ENCODE measurements at places on chromosomes 5 and 9. TPM values are rescaled to one million over a fixed set of nuclear protein-coding genes. Genes with fewer than 3 reads are reported as not detected.

GRCh38 chr5:94968507-94969095 is 316.3 kb downstream of the MCTP1 start:
- H3K4me3 ChIP-seq: no peak overlapping the region
- H3K27ac ChIP-seq: no peak overlapping the region
- H3K4me1 ChIP-seq: no peaks in the 10 kb centered on the region
- DNase-seq: peak; percentile 67
- H3K36me3 ChIP-seq: no peaks in the 10 kb centered on the region

- no peak overlapping the region for H3K4me3 ChIP-seq
- DNase-seq: peak; percentile 63
- H3K4me1 ChIP-seq: peaks cover 10% of the 10 kb centered on the region
- peaks cover 14% of the 10 kb centered on the region for H3K36me3 ChIP-seq
Measured at GRCh38 chr5:171867786-171868185, 82.2 kb downstream of the SMIM23 start.

- DNase-seq: no peak
- H3K36me3 ChIP-seq: peaks cover 3% of the 10 kb centered on the region
- H3K4me3 ChIP-seq: no peak overlapping the region
- no peak overlapping the region for H3K27ac ChIP-seq
- no peaks in the 10 kb centered on the region for H3K27me3 ChIP-seq
Measured at GRCh38 chr5:55415071-55415470, 107.3 kb downstream of the MTREX start.

- H3K27ac ChIP-seq: no peak overlapping the region
- no peaks in the 10 kb centered on the region for H3K27me3 ChIP-seq
- no peaks in the 10 kb centered on the region for H3K4me1 ChIP-seq
- no peaks in the 10 kb centered on the region for H3K36me3 ChIP-seq
Measured at GRCh38 chr5:170434966-170435605, 45.9 kb upstream of the KCNMB1 start.

DNA sequence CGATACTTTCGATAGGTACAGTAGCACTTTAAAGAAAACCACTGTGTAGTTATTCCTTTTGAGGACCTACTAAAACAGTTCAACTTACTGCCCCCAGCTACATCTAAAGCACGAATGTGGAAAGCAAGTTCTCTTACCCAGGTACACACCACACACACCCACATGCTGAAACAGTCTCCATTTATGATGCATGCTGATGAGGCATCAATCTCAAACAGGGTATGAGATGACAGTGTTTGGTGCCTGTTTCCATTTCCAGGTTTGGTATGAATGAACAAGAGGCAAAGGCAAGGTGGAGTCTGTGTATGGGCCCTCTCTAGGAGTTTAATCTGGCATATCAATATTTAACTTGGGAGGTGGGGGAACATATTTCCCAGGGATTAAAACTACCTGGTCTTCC is 13.9 kb downstream of the HMGXB3 start:
- no peak overlapping the region for H3K27ac ChIP-seq
- H3K4me1 ChIP-seq: no peaks in the 10 kb centered on the region
- no peaks in the 10 kb centered on the region for H3K27me3 ChIP-seq
- no peak overlapping the region for H3K4me3 ChIP-seq
- DNase-seq: no peak
- H3K36me3 ChIP-seq: peaks cover 50% of the 10 kb centered on the region

DNA sequence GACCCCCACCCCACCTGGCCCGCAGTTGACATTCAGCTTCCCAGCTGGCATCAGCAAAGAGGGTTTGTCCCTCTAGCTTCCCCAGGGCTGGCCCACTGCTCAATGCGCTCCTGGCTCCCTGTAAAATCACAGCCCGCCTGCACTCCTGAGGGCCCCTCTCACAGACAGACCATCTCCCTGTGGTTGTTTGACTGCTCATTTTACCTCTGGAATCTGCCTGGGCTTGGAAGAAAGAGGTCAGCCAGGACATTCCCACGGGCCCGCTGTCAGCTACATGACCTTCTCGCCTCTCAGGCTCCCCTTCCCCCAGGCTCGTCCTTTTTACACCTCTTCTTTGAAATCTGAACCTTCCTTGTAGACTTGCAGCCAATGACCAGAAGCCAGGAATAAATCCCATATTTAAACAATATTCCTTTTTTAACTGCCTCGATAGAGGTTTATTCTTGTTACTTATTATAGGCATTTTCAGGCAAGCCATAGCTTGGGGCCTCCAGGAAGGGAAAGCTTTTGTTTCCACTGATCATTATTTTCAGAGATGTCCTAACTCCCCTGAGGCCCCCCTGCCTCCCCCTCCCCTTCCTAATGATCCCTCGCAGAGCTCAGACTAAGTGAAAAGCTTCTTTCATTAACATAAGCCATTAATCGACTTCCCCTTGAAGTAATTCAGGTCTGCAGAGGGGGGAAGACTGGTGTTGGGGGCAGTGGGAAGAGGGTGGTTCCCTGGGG is 76.3 kb upstream of the IQGAP2 start:
- H3K4me1 ChIP-seq: no peaks in the 10 kb centered on the region
- peaks cover 13% of the 10 kb centered on the region for H3K27me3 ChIP-seq
- H3K36me3 ChIP-seq: no peaks in the 10 kb centered on the region
- H3K4me3 ChIP-seq: no peak overlapping the region
- H3K27ac ChIP-seq: no peak overlapping the region

Gene CXCL14
- not detected for polyA plus RNA-seq

Gene BNIP1
- polyA plus RNA-seq: 25.8 TPM
